ENCODE measurements at places on chromosomes 11 and 22. TPM values are rescaled to one million over a fixed set of nuclear protein-coding genes. Genes with fewer than 3 reads are reported as not detected.
A peak's percentile ranks its signal among the peaks of the same experiment; 100 is the strongest.

DNA sequence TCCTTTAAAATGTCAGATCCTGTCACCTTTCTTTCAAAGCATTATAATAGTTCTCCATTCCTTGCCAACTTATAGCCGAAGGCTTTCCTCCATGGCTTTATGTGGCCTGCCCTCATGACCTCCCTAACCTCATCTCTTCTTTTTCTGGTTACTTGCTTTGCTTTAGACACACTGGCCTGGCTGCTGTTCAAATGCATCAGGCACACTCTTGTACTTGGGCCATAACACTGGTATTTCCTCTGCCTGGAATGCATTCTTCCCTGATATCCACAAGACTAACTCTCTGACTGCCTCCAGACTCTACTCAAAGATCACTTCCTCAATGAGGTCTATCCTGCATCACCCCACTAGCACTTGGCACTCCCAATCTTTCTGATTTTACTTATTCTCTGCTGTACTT lies 710.3 kb downstream of the KCNA4 start:
- no peak for DNase-seq

- DNase-seq = no peak
Measured at GRCh38 chr22:47512617-47513016, 750.2 kb downstream of the TBC1D22A start.

E2F8 gene
- total RNA-seq = 40.8 TPM

APOA5 gene
- not detected for total RNA-seq

- no peak for DNase-seq
Measured at GRCh38 chr11:12105471-12105870, 4.9 kb upstream of the MICAL2 start.

DNA sequence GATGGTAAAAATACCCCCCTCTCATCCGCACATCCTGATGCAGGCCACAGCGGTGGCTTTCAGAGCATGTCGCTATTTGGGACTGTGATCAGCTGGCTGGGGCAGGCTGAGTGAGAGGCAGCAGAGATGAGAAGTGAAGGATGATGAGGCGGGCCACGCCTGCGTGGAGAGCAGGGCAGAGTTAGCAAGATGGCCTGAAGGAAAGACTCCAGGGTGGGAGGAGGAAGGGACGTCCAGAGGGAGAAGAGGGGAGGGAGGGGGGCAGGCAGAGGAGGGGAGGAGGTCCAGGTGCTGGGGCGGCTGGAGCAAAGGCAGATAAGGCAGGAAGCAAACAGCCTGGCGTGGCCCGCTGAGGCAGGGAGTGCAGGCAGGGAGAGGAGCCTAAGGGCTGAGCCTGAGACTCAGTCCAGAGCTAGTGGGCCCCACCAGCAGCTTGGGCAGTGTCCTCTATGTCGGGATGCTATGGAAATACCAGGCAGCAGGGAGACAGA lies 29.1 kb downstream of the LRFN4 start:
- no peak for DNase-seq

ARHGAP8 gene
- 0.78 TPM for total RNA-seq

DNA sequence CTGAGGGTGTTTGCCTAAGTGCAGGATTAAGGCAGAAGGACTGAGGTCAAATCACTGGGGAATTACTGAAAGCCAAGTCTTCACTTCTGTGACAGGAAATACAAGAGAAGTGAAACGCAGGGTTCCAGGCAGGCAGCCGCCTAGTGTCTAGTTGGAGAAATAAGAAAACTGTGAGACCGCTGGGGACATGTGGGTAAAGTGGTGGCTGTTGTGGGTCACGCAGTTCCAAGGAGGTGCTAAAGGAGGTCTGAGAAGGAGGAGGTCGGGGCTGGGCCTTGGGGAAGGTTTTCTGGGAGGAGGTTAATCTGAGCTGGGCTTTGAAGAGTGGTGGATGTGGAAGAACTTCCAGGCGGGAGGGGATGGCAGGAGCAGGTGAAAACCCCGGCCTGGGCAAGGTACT lies 11.2 kb downstream of the MCM5 start:
- no peak for DNase-seq

LYVE1 gene
- total RNA-seq = not detected

DNA sequence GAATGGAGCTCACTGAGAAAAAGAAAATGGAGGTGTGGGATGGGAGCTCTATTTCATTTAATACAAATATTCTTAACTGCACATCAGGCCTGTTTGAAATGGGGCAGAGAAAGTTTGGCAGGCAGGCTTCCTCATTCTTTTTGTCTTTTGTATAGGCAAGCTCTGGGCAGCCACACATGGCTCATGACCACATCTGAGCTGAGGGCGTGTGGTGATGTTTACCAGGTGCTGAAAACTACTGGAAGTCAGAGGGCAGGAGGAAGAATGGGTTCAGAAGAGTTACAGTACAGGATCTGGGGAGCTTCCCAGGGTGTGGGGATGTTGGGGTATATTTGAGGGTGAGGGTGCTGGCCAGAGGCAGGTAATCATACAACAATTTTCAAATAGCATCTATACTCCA lies 66.3 kb upstream of the NAV2 start:
- no peak for DNase-seq

DNA sequence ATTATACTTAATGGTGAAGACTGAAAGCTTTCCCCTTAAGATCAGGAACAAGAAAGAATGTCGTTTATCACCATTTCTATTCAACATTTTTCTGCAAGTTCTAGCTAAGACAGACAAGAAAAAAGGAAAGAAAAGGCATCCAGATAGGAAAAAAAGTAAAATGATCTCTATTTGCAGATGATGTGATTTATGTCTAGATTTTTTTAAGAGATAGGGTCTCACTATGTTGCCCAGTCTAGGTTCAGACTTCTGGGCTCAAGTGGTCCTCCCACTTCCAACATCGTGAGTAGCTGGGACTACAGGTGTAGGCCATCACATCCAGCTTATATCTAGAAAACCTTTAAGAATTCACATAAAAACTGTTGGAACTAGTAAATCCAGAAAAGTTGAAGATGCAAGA lies 51.4 kb upstream of the ADORA2A start:
- DNase-seq = no peak

DNA sequence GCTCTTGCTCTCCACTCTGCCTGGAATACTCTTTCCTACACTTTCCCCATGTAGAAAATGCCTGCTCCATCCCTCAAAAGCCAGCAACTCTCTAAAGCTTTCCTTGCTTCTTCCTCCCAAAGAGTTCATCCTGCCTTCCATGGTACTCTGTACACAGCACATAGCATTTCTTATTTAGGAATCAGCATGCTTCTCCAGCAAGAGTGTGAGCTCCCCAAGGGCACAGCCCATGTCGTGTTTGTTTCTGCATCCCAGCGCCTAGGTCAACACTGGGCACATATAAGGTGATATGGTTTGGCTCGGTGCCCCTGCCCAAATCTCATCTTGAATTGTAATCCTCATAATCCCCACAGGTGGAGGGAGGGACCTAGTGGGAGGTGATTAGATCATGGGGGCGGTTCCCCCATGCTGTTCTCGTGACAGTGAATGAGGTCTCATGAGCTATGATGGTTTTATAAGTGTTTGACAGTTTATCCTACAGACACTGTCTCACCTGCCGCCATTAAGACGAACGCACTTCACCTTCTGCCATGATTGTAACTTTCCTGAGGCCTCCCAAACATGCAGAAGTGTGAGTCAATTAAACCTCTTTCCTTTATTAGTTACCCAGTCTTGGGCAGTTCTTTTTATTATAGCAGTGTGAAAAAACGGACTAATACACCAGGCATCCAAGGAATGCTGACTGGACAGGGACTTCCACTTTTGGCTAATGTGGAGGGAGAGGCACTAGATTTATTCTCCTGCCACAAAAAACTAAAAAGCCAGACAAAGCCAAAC lies 8.2 kb downstream of the VPS37C start:
- DNase-seq = no peak

- no peak for DNase-seq
Measured at GRCh38 chr11:75191330-75191717, 40.4 kb downstream of the SLCO2B1 start.

OR4A16 gene
- not detected for total RNA-seq

MSANTD2 gene
- total RNA-seq = 10.4 TPM

- no peak for DNase-seq
Measured at GRCh38 chr11:40952479-40952878, 507.0 kb downstream of the LRRC4C start.

DNA sequence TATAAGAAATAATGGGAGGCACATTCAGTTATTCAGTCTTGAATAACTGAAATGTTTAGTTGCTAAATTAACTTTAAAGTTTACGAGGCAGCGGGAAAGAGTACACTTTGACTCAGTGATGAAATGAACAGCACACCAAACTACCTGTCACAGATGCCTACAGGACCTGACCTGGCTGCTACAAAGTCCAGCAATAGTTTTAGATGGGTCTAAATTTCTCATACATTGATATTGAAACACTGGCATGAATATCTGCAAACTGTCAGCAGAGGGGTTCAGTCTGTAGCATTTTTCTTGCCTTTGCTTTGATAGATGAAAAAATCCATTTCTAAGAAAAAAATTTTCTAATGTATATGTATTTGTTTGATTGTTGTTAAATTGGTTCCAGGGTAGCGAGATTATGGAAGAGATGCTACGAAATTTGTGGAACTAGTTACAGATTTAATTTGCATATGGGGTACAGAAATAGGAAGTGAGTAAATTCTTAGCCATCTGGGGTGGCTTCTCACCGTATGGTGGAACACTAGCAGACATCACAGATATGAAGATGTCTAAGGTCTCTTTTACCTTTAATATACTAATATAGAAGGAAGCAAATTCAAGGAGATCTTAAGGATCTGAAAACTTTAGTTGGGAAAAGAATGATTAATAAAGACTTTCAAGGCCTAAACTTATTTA lies 20.8 kb upstream of the GAB2 start:
- DNase-seq = no peak

DNA sequence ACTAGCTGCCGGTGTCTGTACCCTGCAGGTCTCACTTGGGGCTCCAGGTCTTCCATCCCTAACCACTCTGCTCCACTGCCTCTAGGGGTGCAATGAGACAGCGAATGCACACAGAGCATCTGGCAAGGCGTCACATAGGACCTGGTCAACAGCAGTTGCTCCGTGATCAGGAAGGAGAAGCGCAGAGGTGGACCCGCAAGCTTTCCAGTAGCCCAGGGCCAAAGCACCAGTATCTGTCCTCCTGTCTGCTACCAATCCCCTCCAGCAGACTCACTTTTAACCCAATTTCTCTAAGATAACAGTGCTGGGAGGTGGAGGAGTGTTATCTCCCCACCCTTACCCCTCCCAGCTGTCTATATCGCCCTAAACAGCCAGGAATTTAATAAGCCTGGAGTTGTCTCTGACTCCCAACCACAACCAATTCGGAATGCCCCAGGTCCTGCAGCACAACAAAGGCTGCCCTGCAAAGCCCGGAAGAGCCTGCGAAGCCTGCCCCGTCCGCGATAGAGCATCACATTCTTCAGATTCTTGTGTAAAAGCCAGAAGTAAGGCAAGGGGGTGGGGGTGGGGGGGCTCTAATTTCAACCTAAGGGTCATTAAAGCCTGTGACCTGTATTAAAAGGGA lies 19.3 kb downstream of the MYH9 start:
- DNase-seq = no peak

C11orf87 gene
- not detected for total RNA-seq

DNA sequence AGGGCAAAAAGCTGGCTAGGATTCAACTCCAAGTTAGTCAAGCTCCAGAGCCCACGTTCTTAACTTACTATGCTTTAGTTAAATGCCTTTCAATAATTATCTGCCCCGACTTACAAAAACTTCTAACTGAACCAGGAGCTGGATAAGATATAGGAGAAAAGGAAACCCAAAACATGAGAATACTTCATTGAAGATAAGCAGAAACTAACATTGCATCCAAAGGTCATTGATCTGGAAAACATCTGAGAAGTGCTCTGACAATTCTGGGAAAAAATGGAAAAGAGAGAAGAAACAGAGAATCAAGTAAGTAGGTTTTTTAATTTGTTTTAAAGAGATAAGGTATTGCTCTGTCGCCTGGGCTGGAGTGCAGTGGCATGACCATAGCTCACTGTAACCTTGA lies 27.2 kb downstream of the ACAT1 start:
- DNase-seq = no peak

NXPE4 gene
- total RNA-seq = not detected

- no peak for DNase-seq
Measured at GRCh38 chr11:2467695-2468055, 22.9 kb downstream of the KCNQ1 start.

DNA sequence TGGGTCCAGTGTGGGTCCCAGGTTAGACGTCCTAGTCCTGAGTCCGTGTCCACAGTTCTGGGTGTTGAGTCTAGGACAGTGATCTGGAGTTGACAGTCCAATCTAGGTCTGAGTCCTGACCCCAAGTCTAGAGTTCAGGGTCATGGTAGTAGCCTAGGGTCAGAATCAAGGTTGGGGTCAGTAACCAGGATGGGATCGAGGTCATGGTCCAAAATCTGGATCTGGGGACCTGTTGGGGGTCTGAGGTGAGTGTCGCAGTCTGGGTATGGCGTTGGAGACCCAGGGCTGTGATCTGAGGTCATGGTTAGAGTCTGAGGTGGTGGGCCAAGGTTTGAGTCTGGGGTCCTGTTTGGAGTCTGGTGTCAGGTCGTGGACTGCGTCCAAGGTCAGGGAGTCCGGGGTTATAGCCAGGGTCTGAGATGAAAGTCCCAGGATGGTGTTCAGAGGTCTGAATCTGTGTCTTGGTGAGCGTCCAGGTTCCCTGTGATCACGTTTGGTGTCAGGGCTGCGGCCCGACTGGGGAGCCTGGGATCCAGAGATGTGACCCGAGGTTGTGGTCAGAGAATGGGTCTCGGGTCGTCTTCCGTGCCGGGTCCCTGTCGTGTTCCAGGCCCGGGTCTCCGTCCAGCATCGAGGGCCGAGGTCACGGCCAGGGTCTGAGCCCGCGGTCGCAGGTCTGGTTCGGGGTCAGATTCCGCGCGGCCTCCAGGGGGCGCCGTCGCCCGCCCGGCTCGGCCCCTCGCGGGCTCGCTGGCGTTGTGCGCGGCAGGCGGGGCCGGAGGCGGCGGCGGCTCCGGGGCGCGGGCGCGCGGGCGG lies 432 bp upstream of the GRK2 start:
- DNase-seq = peak; percentile 81

DNA sequence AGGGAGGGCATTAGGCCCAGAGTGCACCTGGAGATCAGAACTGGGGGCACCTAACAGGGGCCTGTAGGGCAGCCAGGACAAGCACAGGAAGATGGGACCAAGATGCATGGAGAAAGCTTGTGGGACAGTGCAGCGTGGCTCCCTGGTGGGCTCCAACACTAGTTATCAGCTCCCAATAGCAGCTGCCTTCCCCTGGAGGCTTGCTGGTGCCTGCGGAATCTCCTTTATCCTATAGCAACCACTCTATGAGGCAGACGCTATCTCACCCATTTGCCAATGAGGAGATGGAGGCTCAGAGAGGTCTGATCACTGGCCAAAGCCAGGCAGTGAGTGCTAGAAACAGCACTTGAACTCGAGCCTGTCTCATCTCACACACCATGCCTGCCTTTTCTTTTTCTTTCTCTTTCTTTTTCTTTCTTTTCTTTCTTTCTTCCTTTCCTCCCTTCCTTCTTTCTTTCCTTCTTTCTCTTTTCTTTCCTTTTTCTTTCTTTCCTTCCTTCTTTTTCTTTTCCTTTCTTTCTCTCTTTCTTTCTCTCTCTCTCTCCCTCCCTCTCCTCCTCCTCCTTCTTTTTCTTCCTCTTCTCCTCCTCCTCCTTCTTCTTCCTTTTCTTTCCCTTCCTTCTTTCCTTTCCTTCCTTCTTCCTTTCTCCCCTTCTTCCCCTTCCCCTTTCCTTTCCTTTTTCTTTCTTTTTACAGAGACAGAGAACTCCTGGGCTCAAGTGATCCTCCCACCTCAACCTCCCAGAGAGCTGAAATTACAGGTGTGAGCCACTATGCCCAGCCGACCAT lies 16.1 kb upstream of the SEC14L4 start:
- DNase-seq = no peak

GAB4 gene
- total RNA-seq = not detected

SLC22A8 gene
- total RNA-seq = not detected

GRCh38 chr11:11202885-11203284 lies 150.2 kb downstream of the CSNK2A3 start:
- no peak for DNase-seq
